ENCODE measurements at places on chromosomes 2 and 18. TPM values are rescaled to one million over a fixed set of nuclear protein-coding genes. Genes with fewer than 3 reads are reported as not detected.
A peak's percentile ranks its signal among the peaks of the same experiment; 100 is the strongest.

Gene GAD1
- total RNA-seq = 0.27 TPM

Gene GLI2
- 2.3 TPM for total RNA-seq

Gene DDX18
- total RNA-seq = 65.5 TPM

Gene PRSS56
- total RNA-seq = not detected

Gene ABI2
- total RNA-seq = 111 TPM

- peaks cover 2% of the 10 kb centered on the region for H3K36me3 ChIP-seq
- H3K27ac ChIP-seq = no peak overlapping the region
- H3K4me3 ChIP-seq = no peak overlapping the region
- no peak for DNase-seq
These were observed 48.0 kb downstream of the TRABD2A start for GRCh38 chr2:84832772-84833461.

GRCh38 chr18:60391571-60392226, 19.1 kb upstream of the MC4R start:
- no peaks in the 10 kb centered on the region for H3K36me3 ChIP-seq
- no peaks in the 10 kb centered on the region for H3K27me3 ChIP-seq
- no peak overlapping the region for H3K27ac ChIP-seq
- H3K4me1 ChIP-seq = no peaks in the 10 kb centered on the region
- DNase-seq = no peak

DNA sequence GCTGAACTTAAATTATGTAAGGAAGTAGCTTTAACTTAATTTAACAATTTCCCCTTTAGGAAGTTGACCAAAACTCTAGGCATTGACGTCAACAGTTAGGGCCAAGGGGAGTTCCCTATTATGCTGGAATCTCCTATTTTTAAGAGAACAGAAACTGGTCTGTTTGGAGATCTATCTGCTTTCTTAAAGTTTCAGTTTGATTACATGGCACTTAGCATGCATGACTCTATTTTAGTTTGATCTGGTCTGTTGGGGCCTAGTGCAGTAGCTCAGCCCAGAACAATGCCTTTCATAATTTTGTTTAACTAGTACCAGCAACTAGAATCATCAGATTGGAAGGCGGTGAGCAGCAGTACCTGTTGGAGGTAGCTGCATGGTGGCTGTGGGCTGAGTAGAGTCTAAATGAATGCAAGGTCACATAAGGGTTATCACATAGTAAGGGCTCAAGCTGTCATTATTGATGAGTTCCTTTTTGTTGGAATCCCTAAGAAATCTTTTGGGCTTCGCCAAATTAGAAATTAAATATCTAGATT, 60.5 kb upstream of the ZNG1B start:
- H3K27ac ChIP-seq = no peak overlapping the region
- no peak for DNase-seq
- H3K36me3 ChIP-seq = no peaks in the 10 kb centered on the region
- peaks cover 21% of the 10 kb centered on the region for H3K27me3 ChIP-seq
- H3K4me1 ChIP-seq = peaks cover 19% of the 10 kb centered on the region

DNA sequence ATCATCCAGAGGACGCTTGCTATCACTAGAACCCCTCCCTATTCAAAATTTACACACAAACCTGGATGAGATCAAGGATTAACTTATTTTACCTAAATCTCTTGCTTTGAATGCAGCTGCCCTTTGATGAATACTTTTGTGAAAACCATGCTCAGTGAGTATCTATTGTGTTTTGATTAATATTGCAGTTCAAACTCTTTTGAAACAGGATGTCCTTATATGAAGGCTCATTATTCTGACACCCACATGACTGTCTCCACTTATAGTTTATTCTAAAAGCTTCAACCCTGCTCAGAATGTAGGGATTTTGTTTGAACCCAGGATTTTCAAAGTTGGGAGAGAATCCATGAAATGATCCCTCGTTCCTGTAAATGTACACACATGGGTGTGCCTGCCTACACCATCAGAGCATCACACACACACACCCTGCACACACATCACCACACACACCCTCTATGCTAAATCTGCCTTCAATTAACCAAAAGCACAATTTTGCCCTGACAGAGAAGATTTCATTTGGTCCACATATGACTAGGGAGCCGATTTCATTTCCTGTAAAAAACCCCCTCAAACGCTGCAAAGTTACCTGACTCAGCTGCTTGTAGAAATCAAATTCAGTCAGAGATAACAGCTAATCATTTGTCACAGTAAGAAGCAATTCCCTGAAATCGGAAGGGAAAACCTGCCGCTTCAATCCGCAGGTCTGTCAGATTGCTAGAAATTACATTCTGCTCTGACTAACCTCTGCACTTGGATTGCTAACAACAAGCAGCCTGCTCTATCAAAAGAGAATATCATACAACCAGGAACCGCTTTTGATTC, 65.2 kb downstream of the ZEB2 start:
- H3K4me1 ChIP-seq = peaks cover 5% of the 10 kb centered on the region
- DNase-seq = no peak
- no peak overlapping the region for H3K4me3 ChIP-seq
- no peaks in the 10 kb centered on the region for H3K36me3 ChIP-seq
- no peak overlapping the region for H3K27ac ChIP-seq

- no peak overlapping the region for H3K27ac ChIP-seq
- peaks cover 4% of the 10 kb centered on the region for H3K4me1 ChIP-seq
- H3K4me3 ChIP-seq = no peak overlapping the region
- no peak for DNase-seq
- no peaks in the 10 kb centered on the region for H3K27me3 ChIP-seq
These were observed 113.8 kb upstream of the RGPD4 start for GRCh38 chr2:107712857-107713256.

DNA sequence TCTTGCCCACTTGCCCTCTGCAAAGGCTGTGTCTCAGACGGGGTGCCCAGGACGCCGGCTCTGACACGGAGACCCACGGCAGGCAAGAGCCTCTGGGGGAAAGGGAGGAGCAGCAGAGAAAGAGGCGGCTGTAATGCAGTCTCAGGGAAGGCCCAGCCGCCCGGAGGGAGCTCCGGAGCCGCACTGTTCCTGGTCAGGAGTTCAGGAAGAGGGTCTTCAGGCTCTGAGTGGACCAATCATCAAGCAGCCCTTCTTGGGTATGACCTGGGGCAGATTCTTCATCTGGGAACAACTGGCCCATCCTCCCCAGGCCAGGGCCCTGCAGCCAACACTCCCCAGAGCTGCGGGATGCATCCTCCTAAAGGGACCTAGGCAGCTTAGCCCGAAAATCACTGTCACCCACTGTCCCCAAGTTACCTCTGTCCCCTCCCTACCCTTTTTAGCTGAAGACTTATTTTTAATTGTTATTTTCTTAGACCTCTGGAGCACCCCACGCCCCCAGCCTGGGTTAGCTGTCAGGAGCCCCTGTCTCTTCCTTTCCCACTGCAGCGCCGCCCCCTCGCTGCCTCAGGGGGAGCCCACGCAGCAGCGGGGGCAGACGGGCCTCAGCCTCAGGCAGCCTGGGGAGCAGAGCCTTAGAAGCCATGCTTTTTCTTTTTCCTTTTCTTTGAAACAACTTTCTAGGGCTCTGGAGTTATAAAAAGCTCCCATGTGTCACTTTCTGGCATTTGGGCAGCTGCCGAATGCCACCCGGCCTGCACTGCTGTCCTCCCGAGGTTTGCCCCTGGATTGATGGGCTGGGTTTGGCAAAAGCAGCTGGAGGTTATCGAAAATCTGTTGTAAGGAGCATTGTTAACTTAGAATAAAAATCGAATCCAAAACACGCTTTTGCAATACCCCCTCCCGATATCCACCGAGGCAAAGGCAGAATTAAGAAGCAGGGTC, 644 bp upstream of the NEU2 start:
- no peak overlapping the region for H3K27ac ChIP-seq
- no peak for DNase-seq

DNA sequence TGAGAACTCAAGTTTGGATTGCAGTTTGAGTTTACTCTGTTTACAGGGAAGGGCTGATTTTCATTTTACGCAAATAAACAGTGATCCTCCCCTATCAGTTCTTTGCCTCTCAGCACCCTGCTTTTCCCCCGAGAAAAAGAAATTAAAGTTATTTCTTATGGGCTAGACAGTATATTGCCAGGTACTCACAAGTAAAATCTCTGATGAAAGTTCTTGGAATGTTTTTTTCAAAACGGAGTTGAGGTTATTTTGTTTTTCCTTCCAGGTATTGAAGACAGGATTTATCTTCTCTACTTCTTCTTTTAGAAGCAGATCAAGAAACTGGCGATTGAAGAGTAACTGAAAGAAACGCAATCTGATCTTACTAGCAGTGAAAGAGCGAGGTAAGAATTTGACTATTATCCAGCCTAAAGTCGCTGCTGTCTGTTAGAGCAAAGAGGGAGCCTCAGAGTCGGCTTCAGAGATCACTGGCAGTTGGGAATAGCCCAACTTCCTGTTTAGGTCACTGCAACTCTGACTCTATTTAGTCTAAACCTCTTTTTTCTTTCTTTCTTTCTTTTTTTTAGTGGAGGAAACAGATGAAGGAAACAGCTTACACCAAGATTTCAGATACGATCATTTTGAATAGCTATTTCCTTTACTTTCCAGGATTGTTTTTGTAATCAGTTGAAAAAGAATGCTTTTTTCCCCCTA, at the start of gene TFPI:
Gene TFPI (minus strand): TSS at position 425 of the 693 bp plus-strand sequence. CDS start 50,667 bp downstream, outside the sequence.
- H3K4me1 ChIP-seq = peaks cover 32% of the 10 kb centered on the region
- no peak for DNase-seq
- H3K27ac ChIP-seq = peak within 1 kb of the TSS; percentile 95
- H3K36me3 ChIP-seq = no peaks in the 10 kb centered on the region

GRCh38 chr18:58168221-58168620, 124.2 kb downstream of the NEDD4L start:
- no peak for DNase-seq
- H3K4me1 ChIP-seq = peaks cover 1% of the 10 kb centered on the region
- no peaks in the 10 kb centered on the region for H3K27me3 ChIP-seq

- H3K4me1 ChIP-seq = no peaks in the 10 kb centered on the region
- no peak overlapping the region for H3K27ac ChIP-seq
- H3K27me3 ChIP-seq = no peaks in the 10 kb centered on the region
- H3K36me3 ChIP-seq = peaks cover 40% of the 10 kb centered on the region
- no peak for DNase-seq
These were observed 54.6 kb downstream of the PIKFYVE start for GRCh38 chr2:208320686-208321085.

GRCh38 chr18:68399721-68400120, 315.2 kb downstream of the TMX3 start:
- H3K4me1 ChIP-seq = no peaks in the 10 kb centered on the region
- H3K27me3 ChIP-seq = no peaks in the 10 kb centered on the region
- DNase-seq = no peak
- no peak overlapping the region for H3K4me3 ChIP-seq
- H3K27ac ChIP-seq = no peak overlapping the region

DNA sequence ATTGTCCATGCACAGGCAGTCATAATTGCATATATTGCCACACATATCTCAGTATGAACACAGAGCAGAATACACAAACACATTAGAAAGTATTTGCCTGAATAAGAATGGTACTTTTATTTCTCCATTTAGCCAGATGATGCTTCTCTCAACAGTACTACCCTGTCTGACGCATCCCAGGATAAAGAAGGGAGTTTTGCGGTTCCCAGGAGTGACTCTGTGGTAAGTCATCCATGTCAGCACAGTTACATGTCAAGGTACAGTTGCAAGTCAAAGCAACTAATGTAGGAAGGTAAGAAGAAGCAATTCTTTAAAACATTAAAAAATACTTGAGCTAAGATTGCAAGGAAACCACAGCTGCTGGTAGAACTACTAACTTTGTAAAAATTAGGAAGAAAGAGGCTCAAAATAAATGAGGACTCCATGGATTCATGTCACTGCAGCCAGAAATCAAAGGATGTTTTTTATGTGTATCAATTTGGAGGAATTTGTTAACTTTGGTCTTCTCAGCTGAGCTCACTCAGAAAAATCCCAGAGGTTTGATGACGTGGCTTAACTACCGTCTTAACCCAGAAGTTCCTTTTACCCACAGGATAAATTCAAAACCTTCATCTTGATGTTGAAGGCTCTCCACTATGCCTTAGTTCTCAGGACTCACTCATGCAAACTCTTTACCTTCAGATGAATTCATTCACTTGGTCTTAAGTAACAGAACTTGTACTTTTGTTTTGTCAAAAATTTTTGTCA, 130.3 kb downstream of the ARHGAP28 start:
- peaks cover 1% of the 10 kb centered on the region for H3K4me1 ChIP-seq
- H3K36me3 ChIP-seq = peaks cover 23% of the 10 kb centered on the region
- no peaks in the 10 kb centered on the region for H3K27me3 ChIP-seq
- no peak overlapping the region for H3K27ac ChIP-seq
- DNase-seq = no peak

GRCh38 chr2:98769114-98769476, 38.2 kb upstream of the MGAT4A start:
- peaks cover 22% of the 10 kb centered on the region for H3K27me3 ChIP-seq
- peaks cover 3% of the 10 kb centered on the region for H3K4me1 ChIP-seq
- no peak overlapping the region for H3K4me3 ChIP-seq
- no peak for DNase-seq

DNA sequence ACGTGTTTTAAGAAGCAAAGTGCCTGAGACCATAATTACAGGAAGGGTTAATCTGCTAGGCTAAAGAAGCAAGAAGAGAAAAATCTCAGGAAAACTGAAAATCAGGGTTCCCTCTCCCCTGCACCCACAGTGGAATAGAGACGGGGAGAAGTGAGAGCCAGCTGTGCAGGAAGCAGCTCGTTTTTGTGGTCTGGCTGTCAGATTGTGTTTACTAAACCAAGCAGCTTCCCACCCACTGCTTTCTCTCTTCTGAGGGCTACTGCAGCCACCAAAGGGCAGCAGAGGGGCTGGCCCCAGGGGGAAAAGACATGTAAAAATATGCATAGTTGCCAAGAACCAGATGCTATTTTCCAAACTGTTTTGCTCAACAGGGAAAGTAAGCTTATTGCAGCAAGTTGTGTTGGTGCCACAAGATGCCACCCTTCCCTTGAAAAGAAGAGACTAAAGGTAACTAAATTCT, 72.6 kb upstream of the THUMPD2 start:
- H3K27ac ChIP-seq = no peak overlapping the region
- no peaks in the 10 kb centered on the region for H3K36me3 ChIP-seq
- no peak for DNase-seq
- H3K4me3 ChIP-seq = no peak overlapping the region
- H3K27me3 ChIP-seq = peaks cover 29% of the 10 kb centered on the region

GRCh38 chr2:61619561-61619960, 81.4 kb upstream of the XPO1 start:
- H3K27me3 ChIP-seq = no peaks in the 10 kb centered on the region
- H3K4me1 ChIP-seq = no peaks in the 10 kb centered on the region

GRCh38 chr2:235928751-235929370, 239.3 kb downstream of the GBX2 start:
- H3K4me3 ChIP-seq = no peak overlapping the region
- no peak for DNase-seq
- H3K27me3 ChIP-seq = no peaks in the 10 kb centered on the region
- H3K27ac ChIP-seq = no peak overlapping the region
- peaks cover 5% of the 10 kb centered on the region for H3K4me1 ChIP-seq
